ENCODE measurements at places on chromosomes 7 and 10.

DNA sequence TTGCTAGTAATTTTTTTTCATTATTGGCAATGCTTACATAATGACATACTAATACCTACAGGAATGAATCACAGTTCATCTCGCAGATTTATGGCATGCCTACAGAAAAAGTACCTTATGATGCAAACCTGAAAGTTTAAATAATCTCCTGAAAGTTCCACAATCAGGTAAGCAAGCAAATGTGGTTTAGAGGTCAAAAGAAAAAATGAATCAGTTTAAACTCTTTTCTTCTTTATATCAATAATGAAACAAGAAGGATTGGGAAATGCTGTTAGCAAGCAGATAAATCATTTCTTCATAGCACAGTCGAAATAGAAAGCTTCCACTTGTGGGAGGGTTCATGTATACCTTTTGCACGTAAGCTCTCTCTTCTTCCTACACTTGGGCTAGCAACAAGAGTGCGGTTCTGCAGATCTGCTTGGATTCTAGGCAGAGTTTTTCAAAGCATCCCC is 53.7 kb upstream of the MTPN start:
- no peak for DNase-seq

DNA sequence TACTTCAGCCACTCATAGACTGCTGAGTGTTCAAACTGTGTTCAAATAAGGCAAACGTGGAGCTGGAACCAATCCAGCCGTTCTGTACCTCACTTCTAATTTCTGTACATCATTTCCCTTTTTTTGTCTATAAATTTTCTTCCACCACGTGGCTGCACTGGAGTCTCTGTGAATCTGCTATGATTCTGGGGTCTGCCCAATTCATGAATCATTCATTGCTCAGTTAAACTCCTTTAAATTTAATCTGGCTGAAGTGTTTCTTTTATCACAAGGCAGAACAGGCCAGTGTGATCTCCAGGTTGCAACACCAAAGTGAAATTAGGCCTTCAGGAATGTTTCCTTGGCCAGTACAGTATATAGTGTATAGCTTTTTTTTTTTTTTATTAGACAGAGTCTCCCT is 53.5 kb downstream of the DNAJC12 start:
- DNase-seq: no peak

DNA sequence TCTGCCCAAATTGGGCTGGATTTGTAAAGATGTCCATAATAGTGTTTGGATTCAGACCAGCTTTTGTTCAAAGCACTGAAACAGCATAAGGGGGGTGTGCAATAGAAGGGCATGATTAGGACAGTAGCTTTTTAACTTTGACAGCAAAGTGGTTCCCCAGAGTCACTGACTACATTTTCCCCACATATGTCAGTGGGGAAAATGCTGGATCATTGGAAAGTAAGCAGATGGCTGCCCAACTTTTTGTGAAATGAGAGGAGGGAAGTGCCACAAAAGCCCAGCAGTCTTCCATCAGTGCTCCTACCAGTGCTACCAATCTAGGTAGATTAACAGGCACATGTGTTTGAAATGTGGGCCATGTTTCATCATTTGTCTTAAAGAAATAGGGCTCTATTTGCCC is 162.8 kb downstream of the FZD1 start:
- no peak for DNase-seq

- DNase-seq: no peak
Observed at GRCh38 chr7:118232837-118233236, 8.3 kb downstream of the ANKRD7 start.

GRCh38 chr10:112926906-112927688 is 22.9 kb upstream of the TCF7L2 start:
- no peak for DNase-seq

- DNase-seq: no peak
Observed at GRCh38 chr10:30803892-30804322, 174.4 kb upstream of the LYZL2 start.

- DNase-seq: no peak
Observed at GRCh38 chr7:44576228-44576627, 2.5 kb upstream of the DDX56 start.

DNA sequence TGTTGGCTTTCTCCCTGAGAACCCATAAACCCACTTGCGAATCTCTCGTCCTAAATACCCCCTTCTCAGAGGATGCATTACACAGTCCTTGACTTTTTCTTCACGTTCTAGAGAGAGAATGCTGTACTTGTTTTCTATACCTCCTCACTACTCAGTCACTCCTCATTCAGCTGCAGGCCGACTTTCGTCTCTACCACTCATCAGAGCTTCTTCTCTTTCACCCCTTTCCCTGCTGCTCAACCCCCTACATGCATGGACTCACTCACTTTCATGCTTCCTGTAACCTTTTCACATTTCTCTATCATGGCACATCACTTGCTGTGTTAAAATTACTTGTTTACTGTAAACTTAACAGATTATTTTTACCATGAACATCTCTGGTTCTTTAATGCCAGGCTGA is 19.8 kb downstream of the MDFIC start:
- DNase-seq: no peak

- no peak for DNase-seq
Observed at GRCh38 chr7:103944230-103944900, 45.1 kb downstream of the RELN start.

- DNase-seq: no peak
Observed at GRCh38 chr10:99998889-99999288, 10.9 kb downstream of the DNMBP start.

DNA sequence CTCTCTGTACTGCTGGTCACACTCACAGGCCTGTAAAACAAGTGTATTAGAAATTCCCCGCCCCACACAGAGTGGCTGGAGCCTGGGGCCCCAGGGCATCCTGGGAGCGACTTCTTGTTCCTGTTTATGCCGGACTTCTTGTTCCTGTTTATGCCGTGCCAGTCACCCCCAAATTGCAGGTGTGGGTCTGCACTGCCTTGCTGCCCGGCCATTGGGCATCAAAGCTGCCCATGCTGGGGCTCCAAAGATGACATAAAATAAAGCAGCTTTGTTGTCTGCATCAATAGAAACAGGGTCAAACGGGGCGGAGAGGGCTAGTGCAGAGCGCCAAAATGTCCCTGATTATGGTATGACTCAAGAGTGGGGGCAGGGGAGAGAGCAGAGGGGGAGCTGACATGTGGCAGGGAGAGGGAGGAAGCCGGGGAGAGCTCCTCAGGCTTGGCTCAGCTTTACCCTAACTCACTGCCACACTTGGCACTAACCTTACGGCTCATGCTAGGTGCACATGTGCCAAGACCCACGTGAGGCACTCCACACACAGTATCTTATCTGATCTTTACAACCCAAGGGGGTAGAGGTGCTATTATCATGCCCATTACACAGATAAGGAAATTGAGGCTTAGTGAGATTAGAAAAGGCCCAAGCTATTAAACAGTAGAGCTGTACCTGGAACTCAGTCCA is 98.4 kb downstream of the PIP4K2A start:
- DNase-seq: peak; percentile 81

DNA sequence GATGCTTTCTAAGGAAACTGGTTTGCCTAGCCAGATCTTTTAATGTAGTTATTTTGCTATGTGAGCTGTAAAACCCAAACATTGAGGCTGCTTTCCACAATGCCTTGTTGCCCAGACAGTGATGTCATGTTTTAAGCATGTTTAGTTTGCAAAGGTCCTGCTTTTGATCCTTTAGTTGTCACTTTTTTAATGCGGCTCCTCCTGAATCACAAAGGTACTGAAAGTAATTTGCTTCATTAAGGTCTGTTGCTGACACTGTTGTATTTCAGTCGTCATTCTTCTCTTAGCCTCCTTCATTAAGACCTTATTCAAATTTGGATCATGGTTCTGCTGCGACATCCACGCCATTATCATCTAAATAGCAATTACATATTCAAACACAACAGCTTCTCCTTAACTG is 10.6 kb downstream of the RPA3 start:
- no peak for DNase-seq

DNA sequence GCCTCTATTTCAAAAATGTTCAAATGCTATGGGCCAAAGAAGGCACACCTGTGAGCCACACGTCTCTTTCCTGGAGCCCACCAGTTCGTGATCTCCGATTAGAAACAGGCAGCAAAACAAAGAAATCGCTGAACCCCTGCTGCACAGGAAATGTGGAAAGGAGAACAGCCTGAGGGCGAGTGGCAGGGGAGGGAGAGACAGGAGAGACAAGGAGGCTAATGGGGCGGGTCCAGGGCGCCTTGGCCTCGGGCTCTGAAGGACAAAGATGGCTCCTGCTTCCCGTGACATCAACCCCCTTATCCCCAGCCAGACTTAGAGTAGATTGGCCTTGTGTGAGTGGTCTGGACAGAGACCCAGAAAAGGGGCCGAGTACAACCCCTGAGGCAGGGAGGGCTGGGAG is 62.4 kb upstream of the DOCK1 start:
- DNase-seq: no peak

DNA sequence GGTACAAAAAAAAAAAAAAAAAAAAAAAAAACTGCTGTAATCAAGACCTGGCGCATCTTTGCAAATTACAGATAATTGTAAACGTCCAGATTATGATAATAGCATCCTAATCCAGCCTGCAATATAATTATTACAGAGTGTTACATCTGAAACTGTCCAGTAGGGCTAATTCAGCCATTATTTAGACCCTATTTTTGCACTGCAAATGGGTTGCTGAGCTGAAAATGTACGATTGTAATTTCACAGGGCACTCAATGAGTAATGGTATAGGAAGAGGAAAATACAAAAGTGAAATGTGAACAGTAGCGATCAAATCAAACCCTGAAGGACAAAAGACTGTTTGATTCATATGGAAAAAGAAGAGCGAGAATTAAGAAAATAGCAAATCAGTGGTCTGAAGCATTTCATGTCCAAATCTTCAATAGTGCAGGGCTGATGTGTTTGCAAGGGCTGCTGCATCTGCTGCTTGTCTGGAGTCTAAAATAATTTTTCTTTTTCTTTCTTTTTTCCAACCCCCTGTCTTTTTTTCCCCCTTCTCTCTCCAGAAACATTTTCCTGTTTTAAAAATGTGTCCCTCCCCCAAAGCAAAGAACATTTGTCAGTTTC is 8.9 kb downstream of the DLX6 start:
- no peak for DNase-seq

GRCh38 chr10:77974396-77975074 is 48.0 kb upstream of the DLG5 start:
- DNase-seq: no peak

- no peak for DNase-seq
Observed at GRCh38 chr7:102938679-102939078, 25.9 kb downstream of the LRRC17 start.

DNA sequence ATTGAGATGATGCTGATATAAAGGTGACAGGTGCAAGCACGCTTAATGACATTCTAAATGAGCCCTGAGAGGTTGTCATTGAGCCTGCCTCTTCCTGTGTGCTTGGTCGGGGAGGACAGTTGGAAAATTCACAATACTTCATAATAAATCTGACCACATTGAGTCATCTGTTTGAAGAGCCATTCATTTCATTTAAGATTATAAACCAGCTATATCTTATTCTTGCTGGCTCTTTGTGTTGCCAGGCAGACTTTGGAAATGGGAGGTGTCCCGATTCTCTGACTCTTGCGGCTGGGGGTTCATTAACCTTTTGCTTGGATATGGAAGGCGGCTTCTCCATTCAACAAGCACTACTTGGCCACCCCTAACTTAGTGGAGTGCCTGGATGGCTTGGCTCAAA is 198.2 kb downstream of the FANK1 start:
- no peak for DNase-seq

DNA sequence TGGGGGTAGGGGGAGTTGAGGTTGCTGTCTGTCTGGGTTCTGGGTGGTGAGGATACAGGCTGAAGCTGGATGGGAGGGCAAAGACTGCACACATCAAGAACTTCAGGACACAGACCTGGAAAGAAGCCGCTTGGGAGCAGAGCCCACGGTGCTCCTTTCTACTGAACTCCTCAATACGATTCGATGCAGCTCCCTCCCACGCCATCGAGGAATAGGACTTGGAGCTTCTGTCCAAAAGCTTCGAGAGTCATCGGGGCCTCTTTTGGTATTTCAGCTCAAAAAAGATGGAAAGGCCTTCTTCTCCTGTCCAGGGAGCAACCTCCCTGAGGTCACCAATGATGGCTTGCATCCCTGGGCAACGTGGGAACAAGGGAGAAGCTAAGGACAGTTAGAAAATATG is 407.1 kb upstream of the MGMT start:
- no peak for DNase-seq

DNA sequence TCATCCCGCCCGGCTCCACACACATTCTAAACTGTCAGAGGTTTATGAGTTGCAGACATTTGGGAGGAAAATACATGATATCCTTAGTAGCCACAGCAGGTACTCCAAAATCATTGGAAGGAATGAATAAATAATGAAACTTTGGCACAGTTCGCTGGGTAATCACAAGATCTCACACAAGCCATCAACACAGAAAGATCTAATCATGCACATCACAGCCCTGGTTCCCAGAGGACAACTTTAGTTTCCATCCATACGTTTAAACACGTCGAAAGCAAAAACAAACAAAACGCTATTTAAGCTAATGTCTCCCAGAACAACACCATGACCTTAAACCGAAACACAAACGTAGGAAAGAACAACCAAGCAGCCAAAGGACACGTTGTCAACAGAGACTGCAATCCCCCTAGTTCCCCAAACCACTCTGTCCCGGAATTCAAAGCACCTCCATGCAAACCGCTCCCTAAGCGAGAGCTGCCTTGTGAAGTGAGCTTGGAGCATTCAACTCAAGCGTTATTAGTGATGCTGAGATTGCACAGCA is 12.3 kb downstream of the SVIL start:
- DNase-seq: no peak

DNA sequence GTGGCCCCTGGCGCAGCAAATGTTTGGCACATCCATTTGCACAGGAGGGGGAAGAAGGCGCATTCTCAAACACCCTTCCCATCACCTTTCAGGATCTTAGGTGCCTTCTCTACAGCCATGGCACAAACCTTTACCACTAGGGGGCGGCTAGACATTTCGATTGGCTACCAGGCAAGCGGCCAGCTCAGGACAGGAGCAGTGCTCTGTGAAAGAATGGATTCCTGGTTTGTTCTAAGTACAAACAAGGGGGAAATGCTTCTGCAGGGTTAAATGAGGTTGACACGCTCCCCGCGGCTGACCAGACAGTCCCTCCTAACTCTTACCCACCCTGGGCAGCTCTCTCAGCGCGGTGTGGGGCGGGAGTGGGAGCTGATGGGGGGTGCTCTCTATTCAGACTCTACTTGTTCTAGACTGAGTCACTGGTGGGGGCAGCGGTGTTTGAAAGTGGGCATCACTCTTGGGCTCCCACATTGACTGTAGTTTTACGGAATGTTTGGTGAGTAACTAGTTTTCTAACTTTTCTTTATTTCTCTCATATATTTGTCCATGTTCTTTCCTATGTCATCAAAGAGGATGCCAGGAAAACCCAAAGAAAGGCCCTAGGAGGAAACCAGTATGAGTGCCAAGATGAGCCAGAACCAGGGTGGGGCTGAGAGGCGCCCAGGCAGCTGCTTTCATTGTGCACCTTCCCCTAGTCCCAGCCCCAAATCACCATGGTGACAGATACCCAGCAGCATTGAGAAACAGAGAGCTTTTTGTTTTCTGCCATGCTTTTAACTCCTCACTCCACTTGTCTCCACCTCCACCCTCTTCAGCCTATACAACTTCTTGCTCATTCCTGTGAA is 61.4 kb upstream of the GPR158 start:
- peak; percentile 21 for DNase-seq
